ENCODE measurements at places on chromosomes 4 and X.

DNA sequence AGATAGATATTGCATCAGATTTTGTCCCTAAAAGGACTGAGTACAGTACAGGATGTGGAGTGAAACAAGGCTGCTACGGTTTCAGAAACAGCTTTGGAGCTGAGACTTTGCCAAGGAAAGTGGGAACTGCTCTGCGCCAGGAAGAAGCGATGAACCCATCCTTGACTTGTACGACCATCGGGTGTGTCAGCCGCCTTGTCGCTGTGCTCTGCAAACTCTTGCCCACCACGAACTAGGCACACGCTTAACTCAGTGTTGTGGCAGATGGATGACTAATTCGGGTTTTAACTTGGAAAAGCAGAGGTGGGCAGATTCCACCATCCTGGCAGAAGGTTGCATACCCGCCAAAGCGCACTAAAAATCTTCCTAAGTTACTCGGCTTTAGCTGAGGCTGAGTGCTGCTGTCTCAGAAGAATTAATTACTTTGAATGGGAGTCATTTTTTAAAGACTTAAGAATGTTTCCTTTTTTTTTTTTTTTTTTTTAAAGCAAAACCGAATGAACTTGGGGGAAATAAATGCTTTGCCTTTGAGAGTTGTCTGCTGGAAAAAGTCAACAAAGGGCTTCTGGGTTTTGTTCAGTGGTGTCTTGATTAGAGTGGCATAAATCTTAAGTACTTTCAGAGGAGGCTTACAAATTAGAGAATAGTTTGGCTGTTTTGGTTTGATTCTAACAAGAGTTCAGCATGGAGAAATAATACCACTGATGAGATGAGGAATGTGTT is 69.5 kb downstream of the SHROOM2 start:
- DNase-seq, result no peak

GRCh38 chr4:185730849-185731608 is 81.0 kb downstream of the SORBS2 start:
- peak; percentile 73 for DNase-seq

GRCh38 chr4:61312526-61312925 is 112.4 kb downstream of the ADGRL3 start:
- peak; percentile 52 for DNase-seq

GRCh38 chr4:31106419-31106818 is 386.2 kb downstream of the PCDH7 start:
- DNase-seq, result no peak

DNA sequence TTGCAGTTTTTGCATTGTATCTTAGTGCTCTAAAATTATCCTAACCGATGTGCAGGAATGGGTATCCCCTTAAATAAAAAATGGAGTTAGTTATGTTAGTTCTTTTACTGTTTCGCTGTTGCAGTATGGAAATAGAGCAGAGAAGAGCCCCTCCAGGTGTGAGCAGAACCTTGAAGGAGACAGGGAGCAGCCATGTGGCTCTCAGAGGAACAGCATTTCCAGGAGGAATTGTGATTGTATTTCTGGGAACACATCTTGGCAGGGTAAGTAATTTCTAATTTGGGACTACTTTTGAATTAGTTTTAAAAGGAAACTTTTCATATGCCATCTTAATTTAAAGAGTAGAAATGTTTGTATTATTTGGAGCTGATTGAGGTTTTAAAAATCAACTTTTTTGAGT is 5.3 kb upstream of the CCDC158 start:
- no peak for DNase-seq

- DNase-seq, result peak; percentile 19
These were observed at the start of gene NEXMIF for GRCh38 chrX:74925225-74926088. Gene NEXMIF (minus strand): TSS chrX:74925452.

DNA sequence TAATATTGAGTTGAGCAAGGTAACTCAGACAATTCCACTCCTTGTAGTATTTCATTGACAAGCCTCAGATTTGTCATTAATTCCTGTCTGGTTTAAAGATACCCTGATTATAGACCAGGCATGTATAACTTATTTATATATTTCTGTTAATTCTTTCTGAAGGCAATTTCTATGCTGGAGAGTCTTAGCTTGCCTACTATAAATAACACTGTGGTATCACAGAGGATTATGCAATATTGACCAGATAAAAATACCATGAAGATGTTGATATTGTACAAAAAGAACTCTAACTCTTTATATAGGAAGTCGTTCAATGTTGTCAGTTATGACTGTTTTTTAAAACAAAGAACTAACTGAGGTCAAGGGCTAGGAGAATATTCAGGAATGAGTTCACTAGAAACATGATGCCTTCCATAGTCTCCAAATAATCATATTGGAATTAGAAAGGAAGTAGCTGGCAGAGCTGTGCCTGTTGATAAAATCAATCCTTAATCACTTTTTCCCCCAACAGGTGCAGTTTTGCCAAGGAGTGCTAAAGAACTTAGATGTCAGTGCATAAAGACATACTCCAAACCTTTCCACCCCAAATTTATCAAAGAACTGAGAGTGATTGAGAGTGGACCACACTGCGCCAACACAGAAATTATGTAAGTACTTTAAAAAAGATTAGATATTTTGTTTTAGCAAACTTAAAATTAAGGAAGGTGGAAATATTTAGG is 821 bp downstream of the CXCL8 start:
- no peak for DNase-seq

GRCh38 chrX:70033348-70034051 is 16.2 kb downstream of the AWAT2 start:
- DNase-seq, result peak; percentile 40

DNA sequence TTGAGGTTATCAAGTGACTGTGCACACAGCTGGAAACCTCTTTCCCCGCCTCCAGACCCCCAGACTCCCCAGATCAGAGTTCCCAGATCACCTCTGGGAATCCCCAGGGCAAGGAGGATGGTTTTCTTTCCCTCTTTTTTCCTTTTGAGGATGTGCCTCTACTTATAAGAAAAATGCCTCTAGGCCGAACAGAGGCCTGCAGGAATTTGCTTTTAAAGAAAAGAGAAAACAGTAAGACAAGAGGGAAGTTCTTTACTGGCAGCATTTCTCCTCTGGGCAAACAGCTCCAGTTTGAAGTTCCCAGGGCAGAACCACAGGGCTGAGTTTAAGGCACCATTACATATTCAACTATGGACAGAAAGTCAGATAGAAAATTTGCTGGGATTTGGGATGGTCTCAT is 837.9 kb upstream of the LCORL start:
- no peak for DNase-seq

DNA sequence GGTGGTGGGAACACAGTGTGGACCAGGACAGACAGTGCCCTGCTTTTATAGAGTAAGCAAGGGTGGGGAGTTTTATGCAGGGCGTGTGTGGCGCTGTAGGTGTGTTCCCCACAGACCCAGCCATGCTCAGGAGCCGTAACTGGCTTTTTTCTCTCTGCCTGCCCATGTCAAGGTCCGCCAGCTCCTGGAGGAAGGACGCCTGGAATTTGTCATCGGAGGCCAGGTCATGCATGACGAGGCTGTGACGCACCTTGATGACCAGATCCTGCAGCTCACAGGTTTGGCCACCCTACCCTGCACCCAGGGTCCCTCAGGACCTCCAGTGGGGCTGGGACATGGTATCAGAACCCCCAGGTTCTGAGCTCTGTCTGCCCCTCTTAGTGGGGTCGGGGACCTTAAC is 3.2 kb downstream of the MAN2B2 start:
- no peak for DNase-seq

- peak; percentile 66 for DNase-seq
These were observed at the start of gene PRDM5 for GRCh38 chr4:120922381-120923206. Gene PRDM5 (minus strand): TSS chr4:120922726. CDS start chr4:120922608, 118 bp downstream.

DNA sequence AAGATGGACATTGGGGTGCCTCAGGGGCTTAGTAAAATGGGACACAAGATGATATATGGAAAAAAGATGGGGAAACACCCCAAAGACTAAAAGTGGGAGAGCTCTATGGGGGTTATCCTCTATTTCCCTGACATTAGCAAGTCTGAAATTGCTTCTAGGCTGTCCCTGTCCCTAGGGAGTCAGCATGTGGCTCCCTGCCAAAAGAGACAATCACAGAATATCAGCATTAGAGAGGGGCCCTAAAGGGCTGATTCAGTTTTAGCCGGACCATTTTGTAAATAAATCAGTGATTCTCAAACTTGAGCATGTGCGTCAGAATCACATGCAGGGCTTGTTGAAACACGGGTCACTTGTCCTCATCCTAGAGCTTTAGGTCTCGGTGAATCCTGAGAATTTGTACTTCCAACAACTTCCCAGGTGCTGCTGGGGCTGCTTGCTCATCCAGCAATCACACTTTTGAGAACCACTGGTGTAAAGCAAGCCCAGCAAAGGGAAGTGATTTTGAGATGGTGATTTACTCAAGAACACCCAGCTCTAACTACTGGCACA is 165.3 kb upstream of the DGKK start:
- DNase-seq, result peak; percentile 1

DNA sequence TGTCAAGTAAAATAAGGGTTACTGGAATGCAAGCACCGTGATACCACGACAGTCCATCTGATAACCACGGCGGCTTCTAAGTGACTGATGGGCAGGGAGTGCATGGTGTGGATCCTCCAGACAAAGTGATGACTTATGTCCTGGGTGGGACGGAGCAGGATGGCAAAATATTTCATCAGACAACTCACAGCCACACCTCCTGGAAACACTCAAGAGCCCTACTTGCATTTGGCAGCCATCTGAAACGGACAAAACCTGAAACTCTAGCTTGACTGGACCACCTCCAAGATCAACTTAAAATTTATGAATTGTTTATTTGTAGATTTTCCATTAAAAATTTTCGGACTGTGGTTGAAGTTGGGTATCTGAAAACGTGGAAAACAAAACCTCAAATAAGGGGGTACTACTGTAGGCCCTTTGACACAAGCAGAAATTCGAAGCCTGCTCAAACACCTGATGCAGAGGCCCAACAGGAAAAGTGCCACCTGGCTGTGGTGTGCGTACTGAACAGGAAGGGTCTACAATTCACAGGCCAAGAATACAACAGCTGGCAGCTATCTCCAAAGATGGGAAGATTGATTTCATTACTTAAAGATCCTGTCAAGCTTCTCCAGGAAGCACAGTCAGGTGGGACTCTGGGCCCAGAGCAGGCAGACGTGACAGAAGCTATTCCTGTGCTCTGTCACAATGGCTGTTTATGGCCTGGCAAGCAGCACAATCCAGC is 26.0 kb downstream of the LRIT3 start:
- peak; percentile 46 for DNase-seq

DNA sequence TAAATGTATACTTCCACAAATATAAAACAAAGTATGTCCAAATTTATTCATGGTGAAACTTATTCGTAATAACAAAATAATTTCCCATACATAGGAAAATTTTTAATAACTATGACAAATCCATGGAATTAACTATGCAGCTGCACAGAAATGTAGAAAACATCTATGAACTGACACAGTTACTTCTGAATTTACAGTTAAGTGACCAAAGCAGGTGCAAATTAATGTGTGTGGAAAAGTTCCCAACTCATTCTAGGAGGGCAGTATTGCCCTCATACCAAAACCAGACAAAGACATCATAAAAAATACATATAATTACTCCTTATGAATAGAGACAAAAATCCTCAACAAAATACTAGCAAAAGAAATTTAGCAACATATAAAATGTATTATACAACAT is 12.5 kb downstream of the LDOC1 start:
- DNase-seq, result no peak

- no peak for DNase-seq
These were observed 55.3 kb downstream of the TMPRSS11F start for GRCh38 chr4:68074397-68074796.

DNA sequence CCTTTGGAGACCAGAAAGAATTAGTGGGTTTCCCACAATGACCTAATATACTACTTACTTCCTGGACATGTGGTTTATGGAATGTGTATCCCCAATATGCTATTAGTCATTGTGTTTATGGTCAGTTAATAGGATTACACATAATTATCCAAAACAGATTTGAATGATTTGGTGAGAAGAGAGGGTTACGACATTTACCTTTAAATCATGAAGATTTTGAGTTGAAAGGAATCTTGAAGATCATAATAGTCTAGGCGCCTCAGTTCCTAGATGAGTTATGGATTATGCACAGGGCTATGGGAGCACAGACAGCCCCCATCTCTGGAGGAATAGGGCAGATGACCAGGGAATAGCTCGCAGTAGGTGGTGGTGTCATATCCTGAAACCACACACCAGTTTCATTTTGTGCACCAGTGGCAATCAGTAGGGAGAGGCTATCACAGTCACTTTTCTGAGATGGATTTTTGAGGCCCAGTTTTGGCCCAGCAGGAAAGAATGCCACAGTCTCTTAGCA is 61.3 kb downstream of the SEPTIN11 start:
- DNase-seq, result peak; percentile 85

- DNase-seq, result no peak
These were observed 132.0 kb downstream of the ATG4A start for GRCh38 chrX:108223585-108223984.

DNA sequence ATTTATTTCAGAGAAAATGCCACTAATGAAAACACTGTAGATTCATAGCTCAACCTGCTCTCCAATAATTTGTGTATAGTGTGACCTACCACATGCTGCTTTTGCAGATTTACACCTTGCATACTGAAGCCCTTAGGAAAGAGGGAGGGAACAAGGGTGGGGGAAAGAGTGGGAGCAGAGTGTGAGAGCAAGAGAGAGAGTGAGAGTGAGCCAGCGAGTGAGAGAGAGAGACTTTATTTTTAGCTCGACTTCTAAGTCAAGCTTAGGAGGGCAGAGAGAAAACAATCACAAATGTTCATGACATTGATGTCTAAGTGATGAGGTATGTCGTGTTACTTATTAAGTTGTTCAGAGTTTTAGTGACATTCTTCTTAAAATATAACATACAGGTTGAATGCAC is 112.5 kb upstream of the HAND2 start:
- DNase-seq, result no peak

DNA sequence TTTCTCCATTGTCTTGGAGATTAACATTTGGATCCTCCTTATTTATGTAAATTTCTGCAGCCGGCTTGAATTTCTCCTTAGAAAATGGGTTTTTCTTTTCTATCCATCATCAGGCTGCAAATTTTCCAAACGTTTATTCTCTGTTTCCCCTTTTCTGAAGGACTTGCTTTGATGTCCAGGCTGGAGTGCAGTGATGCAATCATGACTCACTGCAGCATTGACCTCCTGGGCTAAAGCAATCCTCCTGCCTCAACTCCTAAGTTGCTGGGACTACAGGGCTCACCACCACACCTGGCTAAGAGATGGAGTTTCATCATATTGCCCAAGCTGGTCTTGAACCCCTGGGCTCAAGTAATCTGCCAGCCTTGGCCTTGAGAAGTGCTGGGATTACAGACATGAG is 144.0 kb upstream of the ZXDB start:
- DNase-seq, result no peak

Measured in fibroblast of skin of right biceps (primary cell).